ENCODE measurements at places on chromosomes 12 and 14. TPM values are rescaled to one million over a fixed set of nuclear protein-coding genes. Genes with fewer than 3 reads are reported as not detected.

Gene FIGNL2
- total RNA-seq = not detected

Gene EXOC5
- 55.6 TPM for total RNA-seq

Gene A2ML1
- 29.4 TPM for total RNA-seq

Gene TMTC2
- 2.7 TPM for total RNA-seq

Gene PTMS
- 119 TPM for total RNA-seq

Gene SYNDIG1L
- not detected for total RNA-seq

Gene MYO1H
- total RNA-seq = not detected

Gene MANSC4
- total RNA-seq = 0.25 TPM

Gene C12orf54
- 5.7 TPM for total RNA-seq

Gene PTCSC3
- total RNA-seq = not detected

Gene PIP4P1
- 23.0 TPM for total RNA-seq

Gene LRP1-AS
- not detected for total RNA-seq

Gene ATF7IP
- total RNA-seq = 26.3 TPM

All from foreskin keratinocyte (primary cell).